Fibroblast of pulmonary artery (primary cell): ENCODE measurements at places on chromosomes 13 and 19.

DNA sequence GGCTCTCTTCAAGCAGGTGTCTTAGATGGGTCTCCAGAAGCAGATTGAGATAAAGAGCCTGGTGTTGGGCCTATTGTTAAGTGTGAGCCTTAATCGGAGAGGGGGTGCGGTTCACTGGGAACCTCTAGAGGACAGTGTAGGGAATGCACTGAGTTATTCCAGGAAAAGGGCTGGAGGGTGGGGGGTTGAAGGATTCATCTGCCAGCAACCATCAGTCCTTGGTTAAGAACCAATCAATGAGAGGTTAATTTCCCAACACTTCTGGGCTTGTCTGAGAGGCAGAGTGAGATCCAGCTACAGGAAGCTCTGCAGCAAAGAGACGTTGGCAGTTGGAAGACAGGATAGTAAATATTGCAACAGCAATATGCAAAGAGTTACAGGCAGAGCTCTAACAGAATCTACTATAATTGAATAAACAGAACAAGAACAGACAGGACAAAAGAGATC, 28.7 kb downstream of the CYP4F2 start:
- DNase-seq, result peak; percentile 10

DNA sequence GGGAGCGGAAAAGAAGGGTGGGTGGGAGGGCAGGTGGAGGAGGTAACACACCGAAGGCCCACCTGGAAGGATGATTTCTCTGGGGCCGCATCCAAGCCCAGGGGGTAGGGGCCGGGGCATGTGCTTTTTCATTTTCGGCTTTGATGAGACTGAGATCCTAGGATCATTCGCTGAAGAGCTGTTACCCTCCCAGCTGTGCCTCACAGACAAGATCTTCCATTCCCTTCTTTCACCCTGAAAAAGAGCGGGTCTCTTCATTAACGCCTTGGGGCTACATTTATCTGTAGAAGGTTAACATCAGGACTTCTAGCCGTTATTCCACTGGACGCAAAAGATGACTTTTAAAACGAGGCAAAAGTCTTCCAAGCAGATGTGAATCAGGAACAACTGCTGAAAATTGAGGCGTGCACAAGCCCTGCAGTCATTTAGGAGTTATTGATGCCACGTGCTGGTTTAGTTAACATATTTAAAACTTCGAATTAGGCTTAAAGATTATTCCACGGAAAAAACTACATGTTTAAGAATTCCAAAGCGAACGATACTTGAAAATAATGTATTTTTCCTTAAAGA, 1.1 kb downstream of the LMO7 start:
- no peak for DNase-seq

GRCh38 chr13:21800837-21801616, 130.2 kb downstream of the FGF9 start:
- no peak for DNase-seq

DNA sequence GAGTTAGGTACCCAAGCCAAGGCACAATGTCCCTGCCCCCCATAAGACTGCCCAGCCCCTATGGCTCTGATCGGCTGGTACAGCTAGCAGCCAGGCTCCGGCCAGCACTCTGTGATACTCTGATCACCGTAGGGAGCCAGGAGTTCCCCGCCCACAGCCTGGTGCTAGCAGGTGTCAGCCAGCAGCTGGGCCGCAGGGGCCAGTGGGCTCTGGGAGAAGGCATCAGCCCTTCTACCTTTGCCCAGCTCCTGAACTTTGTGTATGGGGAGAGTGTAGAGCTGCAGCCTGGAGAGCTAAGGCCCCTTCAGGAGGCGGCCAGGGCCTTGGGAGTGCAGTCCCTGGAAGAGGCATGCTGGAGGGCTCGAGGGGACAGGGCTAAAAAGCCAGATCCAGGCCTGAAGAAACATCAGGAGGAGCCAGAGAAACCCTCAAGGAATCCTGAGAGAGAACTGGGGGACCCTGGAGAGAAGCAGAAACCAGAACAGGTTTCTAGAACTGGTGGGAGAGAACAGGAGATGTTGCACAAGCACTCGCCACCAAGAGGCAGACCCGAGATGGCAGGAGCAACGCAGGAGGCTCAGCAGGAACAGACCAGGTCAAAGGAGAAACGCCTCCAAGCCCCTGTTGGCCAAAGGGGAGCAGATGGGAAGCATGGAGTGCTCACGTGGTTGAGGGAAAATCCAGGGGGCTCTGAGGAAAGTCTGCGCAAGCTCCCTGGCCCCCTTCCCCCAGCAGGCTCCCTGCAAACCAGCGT, 3.0 kb upstream of the KMT2B start:
- DNase-seq, result no peak

DNA sequence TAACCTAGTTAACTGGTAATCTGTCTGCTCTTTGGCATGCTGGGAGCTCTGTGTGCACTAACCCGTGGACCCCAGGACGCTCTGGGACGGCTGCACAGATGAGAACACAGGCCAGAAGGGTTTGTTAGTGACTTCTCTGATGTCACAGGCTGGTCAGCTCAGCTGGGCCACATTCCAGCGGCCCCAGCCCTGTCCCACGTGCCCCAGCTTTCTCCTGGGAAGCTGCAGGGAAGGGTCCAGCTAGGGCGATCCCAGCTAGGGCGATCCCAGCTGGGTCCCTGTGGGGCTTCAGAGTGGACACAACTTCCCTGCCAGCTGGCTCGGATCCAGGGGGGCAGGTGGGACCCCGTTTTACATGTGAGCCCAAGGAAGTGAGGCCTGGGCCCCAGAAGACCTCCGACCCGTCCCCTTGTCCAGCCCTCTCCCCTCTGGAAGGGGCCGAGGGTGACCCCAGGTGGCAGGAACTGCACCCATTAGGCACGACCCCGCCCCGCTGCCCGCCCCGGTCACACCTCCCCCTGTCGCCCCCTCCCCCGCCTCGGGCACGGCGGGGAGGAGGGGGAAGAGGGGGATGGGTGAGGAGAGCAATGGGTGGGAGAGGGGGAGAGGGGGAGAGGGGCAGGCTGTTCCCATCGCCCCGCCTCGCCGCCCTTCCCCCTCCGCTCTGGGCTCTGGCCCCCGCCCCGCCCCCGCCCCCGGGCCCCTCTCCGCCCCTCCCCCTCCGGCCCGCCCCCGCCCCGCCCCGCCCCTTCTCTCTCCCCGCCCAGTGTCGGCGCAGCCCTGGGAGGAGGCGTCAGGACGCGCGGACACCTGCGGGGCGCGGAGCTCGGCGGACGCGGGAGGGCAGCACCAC, 75.2 kb upstream of the MCF2L start:
- peak; percentile 25 for DNase-seq

- no peak for DNase-seq
Observed at GRCh38 chr13:43383498-43384165, 360.2 kb downstream of the DNAJC15 start.

DNA sequence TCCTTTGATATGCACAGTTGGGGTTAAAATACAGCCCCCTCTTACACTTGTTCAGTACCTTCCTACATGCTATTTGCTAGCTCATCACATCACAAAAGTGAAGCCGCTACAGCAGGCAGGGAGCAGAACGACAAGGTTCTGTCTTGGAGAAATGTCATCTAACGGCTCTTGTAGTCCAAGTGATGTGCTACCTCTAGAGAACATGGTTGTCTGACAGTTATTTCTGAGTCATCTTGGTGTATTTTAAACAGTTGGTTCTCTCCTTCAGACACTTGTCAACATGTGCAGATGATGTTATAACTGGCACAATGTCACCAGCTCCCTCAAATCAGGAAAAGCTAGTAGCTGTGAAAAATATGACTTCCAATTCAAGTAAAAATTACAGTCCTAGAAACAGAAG, 865.0 kb downstream of the PCDH9 start:
- DNase-seq, result no peak

GRCh38 chr13:109817591-109818535, 31.5 kb upstream of the IRS2 start:
- DNase-seq, result no peak

- no peak for DNase-seq
Observed at GRCh38 chr19:5719274-5719960, 529 bp downstream of the LONP1 start.

DNA sequence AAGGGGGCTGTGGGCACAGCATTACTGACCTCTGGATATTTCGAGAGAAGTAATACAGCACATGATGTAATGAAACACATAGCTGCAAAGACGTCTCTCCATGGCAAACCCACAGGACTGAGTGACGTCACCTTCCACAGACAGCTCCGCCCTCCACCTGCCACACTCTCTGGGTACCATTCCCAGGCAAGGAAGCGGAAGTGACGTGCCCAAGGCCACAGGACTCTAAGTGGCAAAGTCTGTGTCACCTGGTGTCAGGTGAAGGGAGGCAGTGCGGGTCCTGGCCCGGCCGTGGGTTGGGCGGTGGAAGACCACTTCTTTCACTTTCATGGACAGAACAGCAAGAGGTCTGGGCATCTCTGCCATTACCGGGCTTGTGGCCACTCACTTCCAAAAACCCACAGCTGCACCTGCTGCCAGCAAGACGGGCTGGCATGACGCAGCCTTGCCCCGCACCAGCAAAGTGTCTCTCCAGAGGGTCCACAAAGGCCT, 6.8 kb upstream of the ADPRHL1 start:
- no peak for DNase-seq

- DNase-seq, result no peak
Observed at GRCh38 chr19:15010501-15011300, 31.0 kb upstream of the SLC1A6 start.

DNA sequence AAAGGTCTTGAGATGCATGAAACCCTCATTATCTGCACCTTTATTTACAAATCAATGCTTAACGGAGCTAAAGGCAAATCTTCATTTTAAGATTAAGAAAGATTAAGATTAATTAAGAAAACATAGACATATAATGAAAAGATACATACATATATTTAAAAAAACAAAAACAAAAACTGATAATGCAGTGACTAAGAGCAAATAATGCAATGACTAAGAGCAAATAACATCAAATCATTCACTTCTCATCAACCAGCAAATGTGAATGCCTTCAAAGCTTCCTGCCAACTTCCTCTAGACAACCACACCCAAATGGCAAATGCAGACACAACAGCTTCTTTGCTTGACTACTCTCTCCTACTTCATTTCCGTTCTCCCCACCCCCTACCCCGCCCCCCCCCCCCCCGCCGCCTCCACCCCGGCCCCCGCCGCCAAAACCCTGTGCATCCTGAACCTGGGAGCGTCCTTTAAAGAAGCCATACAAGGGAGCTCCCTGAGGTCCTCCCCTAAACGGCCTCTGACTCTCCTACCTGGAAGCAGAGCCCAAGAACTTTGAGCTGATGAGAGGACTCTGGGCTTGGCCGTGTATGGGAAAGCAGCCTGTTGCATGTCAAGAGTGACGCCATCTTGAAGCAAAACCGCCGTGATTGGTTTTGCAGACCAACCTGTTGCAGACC, 24.5 kb downstream of the TEX101 start:
- peak; percentile 72 for DNase-seq

DNA sequence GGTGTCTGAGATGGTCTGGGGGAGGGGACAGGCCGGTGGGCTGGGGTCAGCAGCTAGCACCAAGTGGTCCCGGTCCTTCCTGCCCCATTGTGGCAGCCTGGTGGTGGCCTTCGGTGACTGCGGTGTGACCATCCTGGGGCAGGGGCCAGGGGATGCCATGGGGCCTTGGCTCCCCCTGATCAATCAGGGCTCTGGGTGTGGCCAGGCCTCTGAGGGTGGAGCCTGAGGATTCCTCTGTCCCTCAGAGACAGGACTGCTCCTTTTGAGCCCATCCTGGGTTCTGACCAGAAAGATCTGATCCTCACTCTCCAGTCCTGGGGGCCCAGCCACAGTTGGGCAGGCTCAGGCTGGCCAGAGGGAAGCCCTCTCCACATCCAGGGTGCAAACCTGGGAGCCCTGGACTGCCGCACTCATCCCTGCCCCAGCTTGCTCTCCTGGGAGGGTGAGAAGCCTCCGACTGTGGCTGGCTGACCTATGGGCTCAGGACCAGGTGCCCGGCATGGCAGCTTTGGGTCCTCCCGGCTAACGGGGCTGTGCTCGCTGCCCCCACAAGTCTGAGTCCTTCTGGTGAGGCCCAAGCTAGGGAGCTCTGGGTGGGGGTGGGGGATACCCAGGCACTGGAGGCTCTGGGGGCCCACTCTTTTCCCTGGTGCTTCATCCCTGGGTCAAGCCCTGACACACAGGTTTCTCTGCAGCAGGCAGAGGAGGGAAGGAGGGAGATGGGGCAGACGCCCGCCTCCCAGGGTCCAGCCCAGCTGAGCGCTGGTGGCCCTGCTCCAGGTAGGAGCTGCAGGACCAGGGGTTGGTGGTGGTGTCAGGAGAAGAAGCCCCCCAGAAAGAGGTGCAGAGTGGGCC, 59.5 kb downstream of the IER2 start:
- no peak for DNase-seq

DNA sequence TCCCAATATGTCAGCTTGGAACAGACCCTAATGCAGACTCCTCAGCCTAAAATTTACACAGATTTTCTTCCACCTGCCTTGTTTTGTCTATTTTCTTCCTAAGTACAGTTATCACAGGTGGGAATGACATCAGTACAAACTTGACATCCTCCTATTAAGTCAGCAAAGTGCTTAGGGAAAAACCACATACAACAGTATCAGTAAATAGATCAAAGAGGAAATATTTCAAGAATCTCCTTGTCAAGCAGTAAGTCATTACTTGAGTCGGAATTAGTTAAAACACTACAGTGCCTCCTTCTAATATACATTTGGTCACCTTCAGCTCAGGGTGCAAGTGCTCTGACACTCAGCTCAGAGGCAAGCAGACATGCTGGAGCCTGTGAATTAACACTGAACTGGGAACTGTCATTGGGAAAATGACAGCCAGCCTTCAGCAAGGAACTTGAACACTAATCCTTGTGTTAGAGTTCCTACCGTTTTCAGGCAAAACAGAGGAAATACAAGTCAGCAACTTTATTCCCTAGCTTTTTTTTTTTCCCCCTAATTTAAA, 394.3 kb upstream of the HTR2A start:
- DNase-seq, result no peak

DNA sequence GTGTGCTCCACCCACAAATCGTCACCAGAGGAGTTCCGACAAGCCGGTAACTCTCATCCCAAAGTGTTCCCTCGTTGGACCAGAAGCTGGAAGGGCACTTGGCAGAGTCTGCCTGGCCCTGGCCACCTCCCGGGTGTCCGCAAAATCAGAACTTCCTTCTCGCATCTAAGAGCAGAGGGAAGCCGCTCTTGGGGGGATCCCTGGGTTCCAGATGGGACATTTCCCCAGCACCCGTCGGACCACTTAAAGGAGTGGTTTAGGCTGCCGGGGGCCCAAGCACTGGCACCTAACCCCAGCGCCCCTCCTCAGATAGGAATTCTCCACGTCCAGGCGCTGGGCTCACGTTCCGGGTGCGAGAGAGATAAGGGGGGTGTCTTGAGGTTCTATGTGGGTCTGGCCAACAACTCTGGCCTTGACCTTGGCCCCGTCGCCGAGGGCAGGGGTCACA, 857 bp upstream of the MAP2K7 start:
- DNase-seq, result no peak

GRCh38 chr13:106481919-106482318, 53.5 kb downstream of the EFNB2 start:
- DNase-seq, result no peak

- no peak for DNase-seq
Observed at GRCh38 chr13:40271271-40271885, 395.1 kb downstream of the FOXO1 start.

GRCh38 chr19:51258165-51259160, 7.6 kb downstream of the SIGLECL1 start:
- no peak for DNase-seq

- DNase-seq, result no peak
Observed at GRCh38 chr19:27671876-27672275, 1541.1 kb downstream of the UQCRFS1 start.
